ENCODE measurements at places on chromosomes 6 and 20.

DNA sequence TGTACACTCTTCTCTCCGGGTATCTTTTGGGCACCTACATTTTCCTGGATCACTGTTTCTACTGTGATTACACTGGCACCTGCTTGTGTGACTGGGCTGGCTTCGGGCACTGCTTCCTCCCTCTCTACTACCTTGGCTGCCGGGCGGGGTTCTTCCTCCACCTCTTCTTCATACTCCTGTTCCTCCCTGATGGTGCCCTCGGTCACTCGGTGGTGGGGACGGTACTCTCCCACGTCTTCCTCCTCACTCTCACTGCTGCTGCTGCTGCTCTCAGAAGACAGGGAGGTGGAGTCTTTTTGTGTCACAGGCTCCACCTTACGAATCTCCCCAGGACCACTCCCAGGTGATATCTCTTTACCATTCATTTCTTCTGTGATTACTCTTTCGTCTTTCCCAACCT, 42.5 kb downstream of the SMLR1 start:
- no peak for DNase-seq

DNA sequence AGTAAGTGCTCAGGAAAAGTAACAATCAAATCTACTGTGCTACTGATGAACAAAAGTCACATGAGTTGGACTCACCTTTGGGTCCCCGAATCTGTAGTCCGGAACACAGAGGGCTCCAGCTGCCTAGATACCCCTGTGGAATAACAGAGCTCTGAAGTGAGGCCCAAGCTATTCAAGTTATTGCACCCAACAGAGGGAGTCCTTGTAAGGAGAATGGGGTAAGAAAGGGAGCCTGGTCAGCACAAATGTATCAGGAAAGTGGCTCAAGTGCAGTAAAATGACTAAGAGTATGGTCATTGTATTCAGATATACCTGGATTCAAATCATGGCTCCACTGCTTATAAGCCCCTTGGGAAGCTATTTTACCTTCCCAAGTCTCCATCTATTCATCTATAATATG, 20.9 kb downstream of the EDN1 start:
- no peak for DNase-seq

DNA sequence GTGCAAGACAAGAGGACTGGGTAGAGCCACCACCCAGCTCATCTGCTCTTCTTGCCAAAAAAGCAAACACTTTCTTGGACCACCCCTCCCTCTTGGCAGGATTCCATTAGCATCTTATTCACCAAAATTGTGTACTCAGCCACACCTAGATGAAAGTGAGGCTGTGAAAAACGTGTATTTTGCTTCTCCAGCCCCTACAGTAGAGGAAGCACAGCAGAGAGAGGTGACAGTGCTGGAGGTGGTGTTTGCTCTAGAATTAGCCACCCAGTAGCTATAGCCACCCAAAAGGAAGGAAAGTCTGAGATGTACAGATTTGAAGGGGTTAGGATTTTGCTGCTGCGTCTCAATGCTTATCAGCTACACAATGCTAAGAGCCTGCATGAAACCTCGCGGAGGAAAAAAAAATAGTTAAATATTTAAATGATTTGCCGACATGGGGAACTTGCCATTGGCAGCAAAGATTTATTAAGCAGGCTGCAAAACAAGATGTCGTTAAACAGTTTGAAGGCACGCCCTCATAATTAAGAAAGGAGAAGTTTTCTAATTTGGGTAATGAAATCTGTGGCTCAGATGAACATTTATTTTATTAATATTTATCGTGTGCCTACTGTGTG, 287.3 kb downstream of the ZNF217 start:
- DNase-seq, result no peak

- no peak for DNase-seq
Measured at GRCh38 chr6:102114402-102114801, 720.9 kb downstream of the GRIK2 start.

DNA sequence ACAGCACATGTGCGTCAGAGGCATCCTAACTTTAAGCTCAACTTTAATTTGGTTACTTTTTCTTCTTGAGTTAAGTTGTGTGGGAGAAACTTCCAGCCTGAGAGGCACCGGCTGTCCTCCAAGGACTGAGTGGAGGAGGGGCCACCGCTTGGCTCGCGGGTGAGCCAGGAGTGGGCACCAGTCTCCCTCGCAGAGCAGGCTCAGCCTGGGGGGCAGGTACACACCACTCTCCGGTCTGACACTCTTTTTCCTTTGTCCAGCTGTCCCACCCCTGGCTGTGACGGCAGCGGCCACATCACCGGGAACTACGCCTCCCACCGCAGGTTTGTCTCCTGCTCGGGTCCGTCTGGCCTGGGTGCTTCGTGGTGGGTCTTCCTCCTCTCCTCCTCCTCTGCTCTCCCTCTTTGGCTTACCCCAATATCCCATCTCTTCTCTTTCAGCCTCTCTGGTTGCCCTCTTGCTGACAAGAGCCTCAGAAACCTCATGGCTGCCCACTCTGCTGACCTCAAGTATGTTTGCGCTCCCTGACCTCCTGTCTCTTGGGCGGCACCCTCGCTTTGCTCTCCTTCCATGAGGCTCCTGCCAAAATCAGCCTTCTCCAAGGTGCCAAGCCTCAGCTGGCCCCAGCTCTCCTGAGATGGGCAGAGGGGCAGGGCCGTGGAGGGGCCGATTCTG, 32.6 kb upstream of the PCMTD2 start:
- DNase-seq, result no peak

DNA sequence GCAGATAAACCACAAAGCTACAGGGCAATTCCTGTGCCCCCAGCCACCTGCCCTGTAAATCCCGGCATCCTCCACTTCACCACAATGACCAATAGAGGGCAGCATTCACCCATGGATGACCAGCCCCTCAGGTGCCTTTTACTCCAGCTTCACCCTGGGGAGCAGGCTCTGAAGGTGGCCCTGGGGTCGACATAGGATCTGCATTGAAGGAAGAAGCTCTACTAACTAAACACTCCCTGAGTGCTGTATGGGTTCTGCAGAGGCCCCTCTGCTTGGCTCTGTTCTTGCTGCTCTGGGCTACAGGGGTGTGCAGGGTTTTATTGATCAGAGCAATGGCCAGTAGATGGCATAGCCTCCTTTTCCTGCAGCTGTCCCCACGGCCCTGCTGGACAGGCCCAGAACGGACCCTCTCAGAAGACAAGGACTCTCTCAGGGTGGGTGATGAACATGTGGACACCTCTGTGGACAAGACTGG, 20.3 kb downstream of the CST4 start:
- no peak for DNase-seq

DNA sequence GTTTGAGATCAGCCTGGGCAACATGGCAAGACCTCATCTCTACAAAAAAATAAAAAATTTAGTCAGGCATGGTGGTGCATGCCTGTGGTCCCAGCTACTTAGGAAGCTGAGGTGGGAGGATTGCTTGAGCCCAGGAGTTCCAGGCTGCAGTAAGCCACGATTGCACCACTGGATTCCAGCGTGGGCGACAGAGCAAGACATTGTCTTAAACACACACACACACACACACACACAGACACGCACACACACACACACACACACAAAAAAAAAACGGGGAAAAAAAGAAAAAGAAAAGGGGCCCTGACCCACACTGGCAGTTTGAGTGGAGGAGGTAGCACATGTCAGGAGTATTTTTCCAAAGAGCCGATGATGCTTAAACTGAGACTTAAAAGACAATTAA, 122.2 kb downstream of the AFG1L start:
- DNase-seq, result no peak

GRCh38 chr6:157758516-157759023, 64.5 kb upstream of the SNX9 start:
- DNase-seq, result no peak

DNA sequence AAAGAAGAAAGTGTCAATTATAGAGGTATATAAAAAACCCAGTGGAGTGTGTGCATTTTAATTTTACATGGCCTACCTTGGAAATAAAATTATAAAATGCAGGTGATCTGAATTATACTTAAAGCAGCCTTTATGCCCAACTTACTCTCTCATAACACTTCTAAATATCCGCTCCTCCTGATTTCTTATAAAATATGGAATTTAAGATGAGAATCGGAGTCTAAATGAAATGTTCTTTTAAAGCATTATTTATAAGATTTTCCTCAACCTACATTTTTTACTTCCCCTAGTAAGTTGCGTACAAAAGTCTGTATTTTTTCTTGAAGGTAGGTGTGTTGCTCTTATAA, 3.5 kb downstream of the CITED2 start:
- DNase-seq, result no peak

DNA sequence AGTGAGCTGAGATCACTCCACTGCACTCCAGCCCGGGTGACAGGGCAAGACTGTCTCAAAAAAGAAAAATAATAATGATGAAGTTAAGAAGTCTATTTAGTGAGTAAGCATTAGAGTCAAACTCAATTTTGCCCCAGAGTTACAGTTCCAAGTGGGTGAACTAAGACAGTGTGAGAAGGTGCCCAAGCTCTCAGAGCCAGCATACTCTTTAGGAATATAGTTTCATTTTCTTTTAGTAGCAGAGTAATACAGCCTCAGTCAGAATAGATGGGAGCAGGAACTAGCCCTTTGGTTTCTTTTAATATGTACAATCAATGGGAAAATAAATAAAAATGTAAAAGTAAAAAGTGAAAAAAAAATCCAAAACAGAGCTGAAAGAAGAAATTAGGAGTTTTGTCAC, 87.0 kb upstream of the ADGRF1 start:
- no peak for DNase-seq

- no peak for DNase-seq
Measured at GRCh38 chr6:131488780-131489179, 84.2 kb upstream of the ARG1 start.

DNA sequence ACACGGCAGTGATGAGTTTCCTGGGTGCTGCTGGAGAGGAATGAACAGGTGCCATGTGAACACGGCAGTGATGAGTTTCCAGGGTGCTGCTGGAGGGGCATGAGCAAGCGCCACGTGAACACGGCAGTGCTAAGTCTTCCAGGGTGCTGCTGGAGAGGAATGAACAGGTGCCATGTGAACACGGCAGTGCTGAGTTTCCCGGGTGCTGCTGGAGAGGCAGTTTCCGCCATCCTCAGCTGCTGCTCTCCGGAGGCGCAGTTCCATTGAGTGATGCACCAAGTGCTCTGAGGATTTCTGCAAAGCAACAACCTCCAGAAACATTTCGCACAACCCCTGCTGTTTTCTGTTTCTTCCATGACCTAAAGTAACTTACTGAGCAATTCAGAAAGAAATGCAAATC, 155.4 kb downstream of the SMOC2 start:
- no peak for DNase-seq

DNA sequence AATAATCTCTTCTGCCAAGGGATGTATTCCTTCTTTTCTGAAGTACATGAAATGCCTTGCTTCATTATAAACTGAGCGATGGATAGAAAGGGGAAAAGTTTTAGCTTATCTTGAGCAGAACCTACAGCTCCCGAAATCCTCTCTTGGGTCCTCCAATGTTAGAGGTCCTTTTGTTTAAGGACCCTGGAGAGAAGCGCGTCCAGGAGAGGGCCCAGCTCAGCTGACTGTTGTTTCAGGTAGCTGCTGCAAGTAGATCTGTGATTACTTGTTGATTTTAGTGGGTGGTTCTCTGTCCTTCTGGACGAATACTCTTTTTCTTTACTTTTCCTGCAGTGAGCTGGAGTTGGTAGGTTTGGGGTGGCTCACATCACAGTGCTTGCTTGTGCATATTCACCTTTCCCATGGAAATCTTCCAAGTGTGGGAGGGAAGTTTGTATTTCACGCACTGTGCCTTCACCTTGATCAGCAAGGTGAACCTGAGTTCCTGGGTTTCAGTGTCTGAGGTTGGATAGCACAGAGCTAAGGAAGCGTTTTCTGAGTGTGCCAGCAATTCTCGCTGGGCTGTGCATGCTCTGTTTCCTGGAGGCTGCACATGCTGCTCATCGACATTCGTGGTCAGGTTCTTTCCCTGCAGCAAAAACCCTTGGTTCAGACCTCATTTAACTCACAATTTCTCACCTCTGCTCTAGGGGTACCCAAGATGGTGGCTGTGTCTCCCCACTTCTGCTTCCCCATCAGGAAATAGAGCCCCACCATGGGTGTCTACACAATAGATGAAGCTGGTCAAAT, 176.3 kb downstream of the JARID2 start:
- DNase-seq, result no peak

DNA sequence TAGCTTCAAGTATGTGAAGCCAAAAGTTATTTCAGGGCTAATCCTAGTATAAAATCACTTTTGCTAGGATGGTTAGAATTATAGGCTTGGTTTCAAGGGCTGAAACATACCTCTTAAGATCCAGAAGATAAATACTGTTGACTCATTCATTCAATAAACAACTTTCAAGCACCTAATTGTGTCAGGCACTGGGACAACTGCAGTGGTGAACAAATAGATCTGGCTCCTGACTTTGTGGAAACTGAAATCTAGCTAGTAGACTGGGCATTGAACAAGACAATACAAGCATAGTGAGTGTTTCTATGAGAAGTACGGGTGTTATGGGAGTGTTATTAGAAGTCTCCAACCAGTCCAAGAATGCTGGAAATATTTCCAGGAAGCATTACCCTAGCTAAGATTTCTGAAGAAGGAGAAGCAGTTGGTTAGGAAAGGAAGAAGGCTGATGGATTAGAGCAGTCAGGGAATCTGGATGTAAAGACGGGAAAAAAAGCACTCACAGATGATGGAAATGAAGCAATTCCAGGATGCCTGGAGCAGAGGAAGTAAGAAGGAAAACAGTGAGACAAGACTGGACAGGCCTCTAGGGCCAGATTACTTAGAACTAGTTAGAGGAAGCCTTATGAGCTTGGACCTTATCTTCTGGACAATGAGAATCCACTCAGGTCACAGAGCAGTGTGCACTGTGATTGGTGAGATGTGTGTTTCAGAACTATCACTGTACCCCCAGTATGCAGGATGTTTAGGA, 132.6 kb upstream of the RAB32 start:
- DNase-seq, result no peak

DNA sequence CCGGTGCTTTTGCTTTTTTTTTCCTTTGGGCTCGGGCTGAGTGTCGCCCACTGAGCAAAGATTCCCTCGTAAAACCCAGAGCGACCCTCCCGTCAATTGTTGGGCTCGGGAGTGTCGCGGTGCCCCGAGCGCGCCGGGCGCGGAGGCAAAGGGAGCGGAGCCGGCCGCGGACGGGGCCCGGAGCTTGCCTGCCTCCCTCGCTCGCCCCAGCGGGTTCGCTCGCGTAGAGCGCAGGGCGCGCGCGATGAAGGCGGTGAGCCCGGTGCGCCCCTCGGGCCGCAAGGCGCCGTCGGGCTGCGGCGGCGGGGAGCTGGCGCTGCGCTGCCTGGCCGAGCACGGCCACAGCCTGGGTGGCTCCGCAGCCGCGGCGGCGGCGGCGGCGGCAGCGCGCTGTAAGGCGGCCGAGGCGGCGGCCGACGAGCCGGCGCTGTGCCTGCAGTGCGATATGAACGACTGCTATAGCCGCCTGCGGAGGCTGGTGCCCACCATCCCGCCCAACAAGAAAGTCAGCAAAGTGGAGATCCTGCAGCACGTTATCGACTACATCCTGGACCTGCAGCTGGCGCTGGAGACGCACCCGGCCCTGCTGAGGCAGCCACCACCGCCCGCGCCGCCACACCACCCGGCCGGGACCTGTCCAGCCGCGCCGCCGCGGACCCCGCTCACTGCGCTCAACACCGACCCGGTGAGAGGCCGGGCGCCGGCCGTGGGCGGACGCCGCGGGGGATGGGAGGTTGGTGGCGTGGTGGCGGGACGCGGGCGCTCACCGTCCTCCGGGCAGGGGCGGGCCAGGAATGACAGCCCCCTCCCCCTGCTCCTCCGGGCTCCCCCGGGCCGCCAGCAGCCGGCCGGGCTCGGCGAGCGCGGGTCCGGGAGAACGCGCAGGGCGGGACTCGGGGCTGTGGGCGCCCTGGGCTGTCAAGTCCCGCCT, 606 bp downstream of the ID4 start:
- no peak for DNase-seq

Measured in activated T-helper 1 cell treated with anti-CD3 and anti-CD28 coated beads, Interleukin-2, amount 50 U/mL, for 16 hours (primary cell).